Brain (organoid and tissue), 16 donors: ENCODE measurements at places on chromosomes 3 and 15.
A peak's percentile ranks its signal among the peaks of the same experiment; 100 is the strongest.

- no peak for DNase-seq
Observed at GRCh38 chr3:63046152-63046551, 170.9 kb upstream of the CADPS start.

DNA sequence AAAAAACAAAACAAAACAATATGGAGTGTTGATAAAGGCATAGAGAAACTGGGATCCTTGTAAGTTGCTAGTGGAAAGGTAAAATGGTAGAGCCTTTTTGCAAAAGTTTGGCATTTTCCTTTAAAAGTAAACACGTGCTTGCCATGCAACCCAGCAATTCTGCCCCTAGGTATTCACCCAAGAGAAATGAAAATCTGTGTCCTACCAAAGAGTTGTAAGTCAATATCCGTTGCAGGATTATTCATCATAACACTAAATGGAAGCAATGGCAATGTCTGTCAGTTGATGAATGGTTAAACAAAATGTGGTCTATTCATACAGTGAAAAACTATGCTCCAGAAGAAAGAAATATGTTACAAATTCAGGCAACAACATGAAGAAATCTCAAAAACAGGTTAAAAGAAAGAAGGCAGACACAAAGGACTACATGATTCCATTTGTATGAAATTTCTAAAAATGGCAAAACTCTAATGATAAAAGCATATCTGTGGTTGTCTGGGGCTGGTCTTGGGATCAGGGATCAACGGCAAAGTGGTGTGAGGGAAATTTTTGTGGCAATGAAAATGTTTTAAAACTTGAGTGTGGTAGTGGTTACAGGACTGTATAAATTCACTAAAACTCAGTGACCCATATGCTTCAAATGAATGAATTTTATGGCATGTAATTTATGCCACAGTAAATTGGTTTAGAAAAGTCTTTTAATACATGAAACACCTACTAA lies 229.6 kb downstream of the OPA1 start:
- no peak for DNase-seq

DNA sequence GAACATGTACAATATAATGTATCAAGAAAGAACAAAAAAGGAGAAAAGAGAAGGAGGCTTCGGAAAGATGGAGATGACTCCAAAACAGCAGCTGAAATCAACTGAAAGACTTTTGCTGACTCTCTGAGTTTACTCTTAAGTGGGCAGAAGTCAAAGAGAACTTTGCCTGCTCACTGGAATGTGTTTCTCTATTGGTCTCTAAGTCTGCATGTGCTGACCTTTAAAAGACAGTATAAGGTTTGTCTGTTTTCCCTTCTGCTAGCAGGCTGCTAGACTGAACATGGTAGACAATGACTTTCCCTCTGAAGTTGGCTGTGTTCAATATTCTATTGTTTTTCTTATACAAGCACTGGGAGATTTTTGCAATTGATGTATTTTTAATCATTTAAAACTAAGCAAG lies 7.2 kb upstream of the MAP4 start:
- peak; percentile 6 for DNase-seq

GRCh38 chr3:61409638-61410037 lies 151.7 kb upstream of the PTPRG start:
- no peak for DNase-seq

- DNase-seq = no peak
Observed at GRCh38 chr3:24483873-24484272, 10.8 kb downstream of the THRB start.

- DNase-seq = peak; percentile 51
Observed at GRCh38 chr3:126226374-126226773, 46.0 kb upstream of the ALDH1L1 start.

GRCh38 chr3:158701420-158702065 lies 29.1 kb upstream of the LXN start:
- no peak for DNase-seq
